ENCODE measurements at places on chromosomes 7 and 10.
A peak's percentile ranks its signal among the peaks of the same experiment; 100 is the strongest.

DNA sequence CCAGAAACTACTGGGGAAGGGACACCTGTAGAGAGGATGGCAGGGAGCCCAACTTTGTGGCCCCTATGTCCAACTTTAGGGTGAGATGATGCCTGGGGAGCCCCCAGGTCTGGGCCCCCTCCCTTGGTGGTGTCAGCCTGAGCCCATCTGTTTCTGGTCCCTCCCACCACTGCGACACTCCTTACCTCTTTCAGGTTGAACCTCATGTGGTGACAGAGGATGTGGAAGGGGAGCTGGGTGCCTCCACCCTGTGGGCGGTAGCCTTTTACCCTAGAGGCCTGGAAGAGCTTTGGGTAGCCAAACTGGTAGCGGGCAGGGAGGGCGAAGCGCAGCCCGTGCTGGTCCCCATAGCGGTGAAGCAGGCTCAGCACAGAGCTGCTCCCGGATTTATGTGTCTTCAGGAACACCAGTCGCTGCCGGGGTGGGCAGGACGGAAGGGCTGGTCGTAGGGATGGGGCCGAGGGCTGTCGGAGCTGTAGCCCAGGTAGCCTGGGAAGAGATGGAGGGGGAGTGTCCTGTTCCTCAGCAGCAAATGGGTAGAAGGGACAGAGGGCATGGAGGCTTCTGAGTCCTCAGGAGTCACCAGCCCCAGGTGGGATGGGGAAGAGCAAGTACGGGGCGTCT lies 2.0 kb downstream of the GAL3ST4 start:
- no peak for DNase-seq

DNA sequence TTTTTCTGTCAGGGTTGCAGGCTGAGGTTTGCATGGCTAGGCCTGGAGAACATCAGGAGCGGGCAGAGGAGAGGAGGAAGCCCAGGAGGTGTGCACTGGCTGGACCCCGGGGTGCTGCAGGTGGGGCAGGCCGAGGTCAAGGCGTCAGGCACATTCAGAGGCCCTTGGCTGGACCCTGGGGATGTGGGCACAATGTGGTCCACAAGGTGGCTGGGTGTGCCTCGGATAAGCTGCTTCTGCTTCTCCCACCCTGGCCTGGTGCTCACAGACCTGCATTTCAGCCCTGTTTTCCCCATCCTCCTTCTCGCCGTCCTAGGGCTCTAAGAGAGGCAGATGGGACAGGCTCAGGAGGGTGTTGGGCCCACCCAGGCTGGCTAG lies 108.2 kb downstream of the ADCY1 start:
- DNase-seq, result no peak

- no peak for DNase-seq
Measured at GRCh38 chr10:47099474-47099873, 188.2 kb downstream of the PTPN20 start.

- DNase-seq, result no peak
Measured at GRCh38 chr7:3215624-3216585, 85.1 kb upstream of the SDK1 start.

DNA sequence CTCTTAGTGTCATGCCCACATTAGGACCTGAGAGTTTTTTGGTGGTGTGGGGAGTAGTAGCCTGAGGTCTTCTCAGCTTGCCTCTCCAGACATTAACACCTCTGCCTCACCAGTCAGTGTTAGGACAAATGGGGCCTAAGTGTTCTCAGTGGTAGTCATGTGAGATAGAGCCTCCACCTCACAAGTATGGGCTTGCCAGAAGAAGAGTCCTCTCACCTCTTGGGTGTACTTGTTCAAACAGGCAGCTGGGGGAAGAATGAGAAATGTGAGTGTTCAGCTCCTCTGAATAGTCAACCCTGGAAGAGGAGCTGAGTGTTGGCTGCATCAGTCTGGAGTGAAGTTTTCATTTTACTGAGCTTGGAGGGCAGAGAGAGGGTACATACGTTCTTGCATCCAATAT lies 464.6 kb downstream of the POM121L12 start:
- no peak for DNase-seq

GRCh38 chr10:44747593-44748172 lies 163.5 kb upstream of the TMEM72 start:
- no peak for DNase-seq

DNA sequence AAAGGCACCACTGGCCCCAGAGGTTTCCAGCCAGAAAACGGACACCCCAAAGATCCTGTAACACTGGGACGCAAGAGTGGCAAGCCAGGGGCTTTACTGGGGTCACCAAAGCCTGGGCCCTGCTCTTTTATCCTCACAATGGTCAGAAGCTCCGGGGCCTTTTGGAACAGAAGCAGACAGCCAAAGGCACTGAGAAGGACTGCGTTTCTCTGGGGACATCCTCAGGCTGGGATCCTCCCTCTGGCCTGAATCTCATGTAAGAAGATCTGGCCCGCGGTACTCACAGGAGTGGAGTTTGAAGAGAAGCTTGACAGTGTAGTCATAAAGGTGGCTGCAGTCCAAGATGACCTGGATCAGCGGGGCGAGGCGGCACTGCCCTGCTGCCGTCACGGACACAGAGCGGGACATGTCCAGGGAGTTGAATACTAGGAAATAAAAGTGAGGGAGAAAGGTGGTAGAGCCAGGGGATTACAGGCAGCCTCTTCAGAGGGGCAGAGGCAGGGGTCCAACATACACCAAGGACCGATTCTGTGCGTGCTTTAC lies 81.4 kb downstream of the SPDYE5 start:
- no peak for DNase-seq

DNA sequence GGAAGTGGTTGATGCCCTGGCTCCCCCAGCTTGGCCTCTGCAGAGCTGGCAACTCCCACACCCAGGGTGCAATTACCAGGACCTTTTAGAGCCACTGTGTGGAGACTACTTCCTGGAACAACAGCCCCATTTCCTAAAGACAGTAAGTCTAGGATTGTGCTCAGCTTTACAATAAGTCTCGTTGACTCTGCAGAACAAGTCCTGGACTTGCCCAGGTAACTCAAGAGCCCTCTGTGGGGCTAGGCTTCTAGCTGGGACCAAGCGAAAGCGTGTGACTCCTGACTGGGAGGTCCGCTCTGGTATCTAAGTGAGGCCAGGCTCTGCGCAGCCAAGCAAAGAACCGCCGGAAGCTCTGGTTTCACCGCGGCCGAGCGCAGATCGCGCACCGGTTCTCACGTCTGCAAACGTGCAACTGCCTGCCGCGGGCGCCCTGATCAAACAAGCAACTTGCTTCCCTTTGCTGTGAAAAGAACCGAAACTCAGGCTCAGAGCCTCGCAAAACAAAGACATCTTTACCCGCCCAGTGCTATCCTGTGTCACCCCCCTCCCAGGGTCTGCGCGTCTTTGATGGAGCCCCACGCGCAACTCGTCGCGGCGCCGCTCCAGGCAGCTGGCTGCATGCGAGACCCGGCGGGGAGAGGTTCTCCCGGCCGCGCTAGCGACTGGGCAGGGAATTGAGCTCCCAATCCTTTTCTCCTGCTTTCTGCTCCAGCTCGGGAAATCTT lies 4.4 kb upstream of the PDLIM1 start:
- peak; percentile 84 for DNase-seq

DNA sequence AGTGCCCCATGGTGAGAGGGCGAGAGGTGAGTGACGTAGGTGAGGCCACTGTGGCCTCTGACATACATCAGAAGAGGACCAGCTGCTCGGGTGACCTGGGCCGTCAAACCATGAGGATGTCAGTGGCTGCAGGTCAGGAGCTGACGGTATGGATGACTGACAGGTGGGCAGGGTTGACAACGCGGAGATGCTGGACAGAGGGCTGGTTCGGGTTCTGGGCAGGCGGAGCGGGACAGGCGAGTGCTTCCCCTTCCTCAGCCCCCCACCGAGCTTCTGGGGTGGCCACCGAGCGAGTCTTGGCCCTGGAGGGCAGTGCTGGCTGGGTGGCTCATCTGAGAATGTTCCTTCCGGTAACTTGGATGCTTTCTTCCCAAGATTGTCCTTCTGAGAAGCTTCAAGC lies 91.8 kb downstream of the ACTR3B start:
- DNase-seq, result no peak

Data from stimulated activated naive B cell treated with anti-CD40 and anti-IgM and Interleukin-4, amounts not matched to agents 10 μg/mL and 1 μg/mL and 100 μg/mL, for 72 hours (primary cell).